ENCODE measurements at places on chromosomes 4 and X.

GRCh38 chr4:28562913-28563312 is 1702.3 kb downstream of the STIM2 start:
- DNase-seq = no peak

DNA sequence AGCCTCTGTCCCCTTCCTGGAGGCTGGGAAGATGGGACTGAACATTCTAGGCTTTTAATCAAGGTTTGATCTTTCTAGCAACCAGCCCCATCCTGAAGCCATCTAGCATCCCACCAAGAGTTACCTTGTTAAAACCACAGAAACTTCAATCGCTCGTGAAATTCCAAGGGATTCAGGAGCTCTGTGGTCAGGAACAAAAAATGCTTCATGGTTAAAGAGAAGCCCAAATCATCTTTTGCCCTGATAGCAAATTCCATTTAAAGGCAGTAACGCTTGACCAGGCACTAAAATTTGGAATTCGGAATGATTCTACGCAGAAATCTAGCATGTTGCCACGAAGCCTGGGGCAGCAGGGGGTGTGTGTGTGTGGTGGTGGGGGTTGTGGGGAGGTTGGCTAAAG is 47.8 kb downstream of the CASP6 start:
- no peak for DNase-seq

GRCh38 chrX:104913348-104913747 is 307.1 kb downstream of the TEX13A start:
- DNase-seq = no peak

GRCh38 chrX:133473451-133473850 is 58.2 kb upstream of the GPC4 start:
- DNase-seq = no peak

- DNase-seq = no peak
Measured at GRCh38 chrX:111504941-111505340, 6.5 kb upstream of the SERTM2 start.

- DNase-seq = no peak
Measured at GRCh38 chrX:131970347-131970746, 52.8 kb upstream of the STK26 start.

GRCh38 chr4:78129383-78130108 is 72.4 kb downstream of the FRAS1 start:
- no peak for DNase-seq

DNA sequence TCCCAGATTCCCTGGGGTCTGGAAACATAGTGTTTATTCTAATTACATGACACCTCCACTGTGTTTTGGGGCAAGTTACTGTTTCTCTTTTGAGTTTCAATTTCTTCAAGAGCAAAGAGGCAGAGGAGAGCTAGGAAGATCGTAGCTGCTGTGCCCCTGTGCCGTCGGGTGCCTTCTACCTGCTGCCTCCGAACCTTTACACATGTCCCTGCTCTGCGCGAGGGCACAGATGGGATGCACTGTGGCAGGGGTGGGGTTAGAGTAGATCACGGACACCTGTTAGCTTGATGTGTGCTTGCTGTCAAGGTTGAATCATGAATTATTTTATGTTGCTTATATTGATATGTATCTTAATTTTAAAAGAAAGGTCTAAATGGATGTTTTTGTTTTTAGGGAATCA is 71.1 kb upstream of the MSANTD1 start:
- no peak for DNase-seq

DNA sequence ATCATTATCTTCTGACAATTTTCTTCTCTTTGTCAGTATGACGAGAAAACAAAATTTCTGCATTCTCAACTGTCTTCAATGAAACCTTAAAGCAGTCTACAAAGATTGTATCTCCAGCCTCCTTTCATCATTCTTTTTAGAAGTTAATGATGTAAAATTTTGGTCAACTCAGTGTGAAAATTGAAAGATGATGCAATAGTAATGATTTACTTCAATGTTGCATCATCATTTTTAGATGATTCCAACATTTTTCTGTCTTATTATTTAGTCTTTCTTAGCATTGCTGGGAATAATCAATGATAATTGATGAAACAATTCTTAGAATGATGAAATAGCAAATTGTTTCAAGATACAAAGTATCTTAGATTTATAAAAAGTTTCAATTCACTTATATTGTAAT is 372.7 kb downstream of the C4orf33 start:
- no peak for DNase-seq

- no peak for DNase-seq
Measured at GRCh38 chr4:151315212-151315886, 10.1 kb downstream of the SH3D19 start.
